ENCODE measurements at places on chromosomes 11 and 22.

- no peak for DNase-seq
These were observed 435.5 kb downstream of the TBC1D22A start for GRCh38 chr22:47197773-47198500.

GRCh38 chr11:2891326-2892214 is 6.0 kb upstream of the CDKN1C start:
- DNase-seq, result no peak

DNA sequence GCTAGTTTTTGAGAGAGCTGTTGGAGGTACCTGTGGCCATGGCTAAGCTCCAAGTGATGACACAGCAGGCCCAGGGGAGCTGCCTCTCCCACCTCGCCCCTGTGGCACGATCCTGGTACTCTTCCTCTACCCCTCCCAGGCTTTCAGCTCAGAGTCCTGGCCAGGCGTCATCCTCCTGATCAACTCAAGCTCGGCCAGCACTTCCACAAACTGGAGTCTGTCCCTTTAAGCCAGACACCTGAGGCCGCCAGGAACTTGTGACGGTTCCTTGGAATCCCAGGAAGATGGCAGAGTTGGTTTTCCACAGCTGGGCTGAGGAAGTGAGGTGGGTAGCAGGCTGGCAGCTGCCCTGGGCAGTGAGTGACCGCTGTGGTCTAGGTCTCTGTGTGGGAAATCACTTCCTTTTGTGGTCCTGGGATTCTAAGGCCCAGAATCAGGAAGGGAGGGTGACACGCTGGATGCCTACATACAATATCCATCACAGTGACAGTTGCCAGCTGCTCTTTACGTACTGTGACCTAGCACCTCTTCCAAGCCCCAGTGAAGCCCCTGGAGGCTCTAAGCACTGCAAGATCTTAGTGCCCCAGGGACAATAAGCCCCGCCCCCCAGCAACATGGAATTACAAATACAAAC is 3.2 kb upstream of the CST6 start:
- DNase-seq, result no peak

DNA sequence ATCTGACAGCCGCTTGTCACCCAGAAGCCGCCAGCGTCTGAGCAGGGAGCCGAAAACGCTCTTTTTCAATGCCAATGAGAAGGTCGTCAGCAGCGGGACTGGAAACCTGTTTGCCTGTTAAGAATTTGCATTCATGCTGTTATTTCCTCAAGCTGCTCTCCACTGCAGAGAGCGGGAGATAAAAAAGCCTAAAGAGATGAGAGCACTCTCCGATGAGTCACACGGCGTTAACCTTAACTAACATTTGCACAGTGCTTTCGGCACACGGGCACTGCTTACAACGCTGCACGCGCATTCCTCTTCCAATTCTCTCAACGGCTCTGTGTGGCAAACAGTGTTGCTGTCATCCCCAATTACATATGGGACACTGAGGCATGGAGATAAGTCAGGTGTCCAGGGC is 40.0 kb upstream of the RTL6 start:
- no peak for DNase-seq

GRCh38 chr11:10459029-10459970 is 4.2 kb downstream of the AMPD3 start:
- DNase-seq, result peak; percentile 15

- DNase-seq, result no peak
These were observed 1.3 kb downstream of the CTSW start for GRCh38 chr11:65880844-65881421.

GRCh38 chr11:75351791-75352587 is 528 bp upstream of the ARRB1 start:
- no peak for DNase-seq

- no peak for DNase-seq
These were observed 166.8 kb upstream of the NCAM1 start for GRCh38 chr11:112794331-112794846.

DNA sequence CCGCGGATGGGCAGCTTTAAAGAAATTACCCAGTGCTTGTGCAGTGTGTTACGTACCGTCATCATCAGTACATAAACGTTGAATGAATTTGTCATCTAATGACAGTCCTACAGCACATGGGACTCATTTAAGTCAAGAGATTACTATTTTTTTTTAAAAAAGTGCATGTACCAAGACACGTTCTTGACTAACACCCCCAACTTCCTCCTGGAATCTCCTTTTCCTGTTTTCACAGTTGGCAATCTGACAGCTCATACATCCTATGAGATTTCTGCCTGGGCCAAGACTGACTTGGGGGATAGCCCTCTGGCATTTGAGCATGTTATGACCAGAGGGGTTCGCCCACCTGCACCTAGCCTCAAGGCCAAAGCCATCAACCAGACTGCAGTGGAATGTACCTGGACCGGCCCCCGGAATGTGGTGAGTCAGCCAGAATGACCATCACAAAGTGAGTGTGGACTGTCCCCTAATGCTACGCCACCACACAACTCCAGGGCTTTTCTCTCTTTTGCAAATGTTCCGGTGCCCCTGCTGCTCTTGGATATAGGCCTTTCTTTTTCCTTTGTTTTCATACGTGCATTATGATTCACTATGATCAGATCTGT is 162.0 kb upstream of the SORL1-AS1 start:
- no peak for DNase-seq

GRCh38 chr22:46767249-46767985 is 5.0 kb downstream of the TBC1D22A start:
- no peak for DNase-seq

DNA sequence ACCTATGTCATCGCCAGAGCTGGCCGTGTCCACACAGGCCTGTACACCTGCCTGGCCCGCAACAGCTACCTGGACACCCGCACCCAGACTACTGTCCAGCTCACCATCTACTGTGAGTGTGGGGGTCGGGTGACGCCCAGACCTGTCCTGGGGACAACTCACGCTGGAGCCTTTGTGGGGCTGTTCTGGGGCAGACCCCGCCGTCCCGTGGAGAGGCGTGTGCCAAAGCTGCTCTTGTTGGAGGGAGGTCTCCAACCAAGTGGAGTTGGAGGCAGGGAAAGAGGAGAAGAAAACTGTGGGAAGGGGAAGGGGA is 4.3 kb downstream of the VSIG10L2 start:
- DNase-seq, result no peak

Measured in NCI-H187 (cell line).